Esophagus squamous epithelium (tissue), 5 donors: ENCODE measurements at places on chromosomes 5 and 9.

DNA sequence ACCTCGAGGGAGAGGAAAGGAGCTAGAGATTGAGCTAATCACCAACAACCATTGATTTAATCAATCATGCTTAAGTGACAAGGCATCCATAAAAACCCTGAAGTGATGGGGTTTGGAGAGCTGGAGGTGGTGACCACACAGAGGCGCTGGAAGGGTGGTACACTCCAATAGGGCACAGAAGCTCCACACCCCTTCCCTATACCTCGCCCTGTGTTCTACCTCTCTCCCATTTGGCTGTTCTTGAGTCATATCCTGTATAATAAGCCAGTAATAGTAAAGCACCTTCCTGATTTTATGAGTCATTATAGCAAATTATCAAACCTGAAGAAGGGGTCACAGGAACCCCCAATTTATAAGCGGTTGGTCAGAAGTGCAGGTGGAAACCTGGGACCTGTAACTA is 18.3 kb downstream of the ACTL7B start:
- DNase-seq: no peak
- H3K27ac ChIP-seq: peak overlapping the region; percentile 16
- H3K4me3 ChIP-seq: no peak overlapping the region

- peaks cover 10% of the 10 kb centered on the region for H3K4me1 ChIP-seq
- no peak overlapping the region for H3K4me3 ChIP-seq
- peak overlapping the region; percentile 49 for H3K27ac ChIP-seq
- H3K36me3 ChIP-seq: no peaks in the 10 kb centered on the region
- DNase-seq: no peak
Measured at GRCh38 chr5:142391058-142391845, 66.4 kb upstream of the SPRY4 start.

- no peaks in the 10 kb centered on the region for H3K4me1 ChIP-seq
- no peak for DNase-seq
- H3K27me3 ChIP-seq: no peaks in the 10 kb centered on the region
- H3K27ac ChIP-seq: no peak overlapping the region
Measured at GRCh38 chr9:133775291-133775690, 37.1 kb upstream of the SARDH start.

GRCh38 chr5:168318240-168318639 is 26.8 kb downstream of the WWC1 start:
- no peaks in the 10 kb centered on the region for H3K27me3 ChIP-seq
- no peak for DNase-seq
- H3K27ac ChIP-seq: no peak overlapping the region
- H3K4me3 ChIP-seq: no peak overlapping the region

- H3K4me1 ChIP-seq: no peaks in the 10 kb centered on the region
- no peaks in the 10 kb centered on the region for H3K36me3 ChIP-seq
- no peak overlapping the region for H3K27ac ChIP-seq
- no peak overlapping the region for H3K4me3 ChIP-seq
- H3K27me3 ChIP-seq: no peaks in the 10 kb centered on the region
Measured at GRCh38 chr5:7608772-7609171, 212.8 kb downstream of the ADCY2 start.

- no peaks in the 10 kb centered on the region for H3K36me3 ChIP-seq
- H3K27ac ChIP-seq: no peak overlapping the region
- no peak overlapping the region for H3K4me3 ChIP-seq
- H3K27me3 ChIP-seq: no peaks in the 10 kb centered on the region
- no peak for DNase-seq
- H3K4me1 ChIP-seq: peaks cover 6% of the 10 kb centered on the region
Measured at GRCh38 chr9:36450110-36450732, 50.2 kb upstream of the RNF38 start.

GRCh38 chr9:87226896-87227295 is 270.8 kb upstream of the DAPK1 start:
- no peak for DNase-seq
- H3K4me3 ChIP-seq: no peak overlapping the region
- H3K27ac ChIP-seq: no peak overlapping the region
- H3K27me3 ChIP-seq: no peaks in the 10 kb centered on the region
- H3K36me3 ChIP-seq: no peaks in the 10 kb centered on the region

GRCh38 chr9:74431467-74431866 is 65.7 kb upstream of the RORB start:
- H3K36me3 ChIP-seq: no peaks in the 10 kb centered on the region
- H3K4me1 ChIP-seq: no peaks in the 10 kb centered on the region
- no peaks in the 10 kb centered on the region for H3K27me3 ChIP-seq
- DNase-seq: no peak

DNA sequence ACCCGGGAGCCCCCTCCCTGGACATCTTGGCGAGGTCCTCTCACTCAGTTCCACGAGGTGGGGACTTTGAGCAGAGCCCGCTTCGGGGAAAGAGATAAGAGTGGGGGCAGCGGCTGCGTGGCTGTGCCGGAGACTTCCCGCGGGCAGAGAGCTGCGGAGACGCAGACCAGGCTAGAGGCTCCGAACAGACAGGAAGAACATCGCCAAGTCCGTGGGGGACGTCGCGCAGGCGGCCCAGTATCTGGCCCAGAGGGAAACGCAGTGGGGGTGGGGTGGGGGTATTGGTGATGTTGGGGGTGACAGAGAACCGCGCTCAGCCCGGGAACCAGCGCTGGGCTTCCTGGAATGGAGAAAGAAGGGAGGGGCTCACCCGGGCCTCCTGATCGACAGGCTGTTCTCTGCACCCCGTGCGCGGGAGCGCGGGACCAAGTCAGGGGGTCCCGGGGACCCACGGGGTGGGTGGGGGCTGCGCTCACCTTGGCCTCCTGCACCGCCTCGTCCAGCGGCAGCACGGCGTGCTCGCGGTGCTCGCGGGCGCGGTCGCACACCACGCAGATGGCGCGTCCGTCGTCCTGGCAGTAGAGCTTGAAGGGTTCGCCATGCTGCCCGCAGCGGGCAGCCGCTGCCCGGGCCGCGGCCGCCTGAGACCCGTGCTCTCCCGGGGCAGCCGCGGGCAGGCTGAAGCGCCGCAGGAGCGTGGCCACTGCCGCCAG is 727 bp downstream of the TRIM7 start:
- peak overlapping the region; percentile 91 for H3K27ac ChIP-seq
- DNase-seq: no peak
- peaks cover 13% of the 10 kb centered on the region for H3K4me1 ChIP-seq
- H3K27me3 ChIP-seq: no peaks in the 10 kb centered on the region
- H3K4me3 ChIP-seq: peak overlapping the region; percentile 86
- H3K36me3 ChIP-seq: no peaks in the 10 kb centered on the region

- DNase-seq: no peak
- no peaks in the 10 kb centered on the region for H3K36me3 ChIP-seq
- H3K27me3 ChIP-seq: no peaks in the 10 kb centered on the region
- H3K27ac ChIP-seq: no peak overlapping the region
Measured at GRCh38 chr5:122885891-122886290, 40.5 kb downstream of the SNX24 start.

DNA sequence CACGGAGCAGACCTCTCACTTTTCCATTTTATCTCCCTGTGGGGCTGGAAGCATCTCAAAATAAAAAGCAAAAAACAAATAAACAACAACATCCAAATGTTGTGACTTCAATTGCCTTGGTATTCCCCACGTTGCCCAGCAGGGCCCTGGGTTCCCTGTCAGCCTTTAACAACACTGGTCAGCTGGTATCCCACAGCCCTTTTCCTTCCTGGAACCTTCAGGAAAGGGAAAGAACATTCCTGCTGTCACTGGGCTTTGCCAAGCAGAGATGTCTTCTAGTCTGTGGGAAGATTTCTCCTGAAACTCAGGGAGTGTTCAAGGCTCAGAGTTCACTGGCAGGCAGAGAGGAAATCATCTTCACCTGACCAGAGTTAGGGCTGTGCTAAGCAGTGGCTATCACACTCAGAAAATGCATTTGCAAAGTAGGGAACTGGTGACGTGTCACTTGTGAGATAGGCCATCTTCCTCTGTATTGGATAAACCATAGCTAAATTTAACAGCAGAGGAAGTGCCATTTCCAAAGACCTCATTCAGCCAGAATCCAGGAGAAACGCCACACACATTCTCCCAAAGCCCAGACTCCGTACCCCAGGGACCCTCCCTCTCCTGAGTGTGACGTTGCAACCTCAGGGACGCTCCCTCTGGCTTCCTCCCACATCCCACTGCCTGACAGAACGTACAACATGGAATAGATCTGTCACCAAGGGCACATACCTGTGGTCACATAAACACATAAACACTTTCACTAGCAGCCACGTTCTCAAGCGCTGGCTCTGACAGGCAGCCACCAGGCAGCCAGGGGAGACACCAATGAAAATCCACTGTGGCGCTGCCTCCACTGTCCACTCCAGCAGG is 274.0 kb upstream of the DAPK1 start:
- DNase-seq: no peak
- H3K27me3 ChIP-seq: no peaks in the 10 kb centered on the region
- no peak overlapping the region for H3K27ac ChIP-seq
- H3K4me1 ChIP-seq: no peaks in the 10 kb centered on the region
- H3K36me3 ChIP-seq: no peaks in the 10 kb centered on the region

DNA sequence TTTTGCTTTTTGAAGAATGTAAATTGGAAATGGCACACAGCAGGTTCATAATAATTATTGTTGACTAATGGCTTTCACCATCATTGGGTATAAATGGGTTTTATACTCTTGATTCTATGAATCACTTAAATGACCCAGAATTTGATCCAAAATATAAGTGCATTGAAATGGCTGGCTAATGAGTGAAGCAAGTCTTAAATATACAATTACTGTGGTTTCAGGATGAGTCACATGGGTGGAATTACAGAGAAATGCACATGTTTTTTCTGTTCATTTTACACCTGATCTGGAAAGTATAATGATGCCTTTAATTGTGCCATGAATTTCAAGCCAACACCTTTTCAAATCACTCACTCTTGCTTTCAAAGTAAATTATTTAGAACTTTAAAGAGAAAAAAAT is 380.8 kb upstream of the CD180 start:
- no peaks in the 10 kb centered on the region for H3K36me3 ChIP-seq
- no peak overlapping the region for H3K27ac ChIP-seq
- DNase-seq: no peak
- no peaks in the 10 kb centered on the region for H3K4me1 ChIP-seq

DNA sequence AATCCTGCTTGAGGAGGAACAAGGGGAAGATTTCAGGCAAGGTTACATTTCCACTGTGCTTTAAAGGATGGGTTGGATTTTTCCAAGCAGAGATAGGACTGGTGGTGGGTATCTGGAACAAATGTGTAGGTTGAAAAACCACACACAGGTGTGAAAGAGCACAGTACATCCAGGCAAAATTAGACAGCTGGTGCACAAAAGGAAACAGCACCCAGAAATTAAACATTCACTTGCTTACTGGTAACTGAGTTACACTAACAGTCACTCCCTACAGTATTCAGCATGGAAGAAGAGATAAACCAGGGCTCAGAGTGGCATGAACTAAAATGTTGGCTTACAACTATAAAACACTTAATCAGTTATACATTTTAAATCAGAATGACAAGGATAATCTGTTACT is 81.5 kb upstream of the RASEF start:
- no peak for DNase-seq
- H3K27ac ChIP-seq: no peak overlapping the region
- no peaks in the 10 kb centered on the region for H3K27me3 ChIP-seq
- no peak overlapping the region for H3K4me3 ChIP-seq
- H3K36me3 ChIP-seq: no peaks in the 10 kb centered on the region
